CD4-positive, alpha-beta memory T cell (primary cell): ENCODE measurements at places on chromosomes 3 and 15. TPM values are rescaled to one million over a fixed set of nuclear protein-coding genes. Genes with fewer than 3 reads are reported as not detected.

Gene INSYN1
- total RNA-seq, result not detected

Gene SEC22A
- 23.2 TPM for total RNA-seq

Gene MAPKBP1
- 42.6 TPM for total RNA-seq

DNA sequence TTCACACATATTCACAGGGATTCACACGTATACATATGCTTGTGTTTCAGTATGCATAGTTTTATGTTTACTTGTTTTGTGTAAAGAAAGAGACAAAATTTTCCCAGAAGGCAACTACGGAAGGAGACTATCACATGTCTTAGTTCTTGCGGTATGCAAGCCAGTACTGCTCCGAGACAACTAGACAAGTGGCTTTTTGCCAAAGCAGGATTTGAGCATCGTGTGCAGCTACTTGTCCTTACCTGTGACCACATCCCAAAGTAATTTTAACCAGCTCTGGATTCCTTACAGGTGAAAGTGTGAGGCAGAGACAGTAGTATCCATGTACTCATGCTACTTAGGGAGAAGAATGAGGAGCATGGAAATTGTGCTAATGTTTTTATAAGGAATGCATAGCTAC, 591.4 kb upstream of the NR2F2 start:
- no peak for DNase-seq

DNA sequence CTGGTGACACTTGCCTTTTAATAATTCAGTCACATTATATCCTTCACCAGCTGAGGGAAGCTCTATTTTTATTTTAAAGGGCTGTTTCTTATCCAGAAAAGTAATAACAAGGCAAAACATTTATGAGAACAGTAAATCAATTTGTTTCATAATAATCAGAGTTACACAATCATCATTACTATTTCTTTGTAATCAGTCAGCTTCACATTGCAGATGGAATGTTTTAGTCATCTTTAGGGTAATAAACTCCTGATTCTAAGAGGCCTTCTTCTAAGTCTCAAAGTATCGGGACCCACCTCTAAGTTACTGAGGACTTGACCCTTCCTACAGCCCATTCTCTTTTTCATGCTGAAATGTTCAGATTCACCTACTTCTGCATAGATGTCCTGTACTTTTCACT, 298.3 kb upstream of the TGFBR2 start:
- DNase-seq, result no peak
